ENCODE measurements at places on chromosomes 7 and 10.

- no peak for DNase-seq
These were observed 5.8 kb upstream of the CYP3A7 start for GRCh38 chr7:99740573-99741440.

GRCh38 chr10:591646-592045 is 97.8 kb downstream of the DIP2C start:
- DNase-seq: no peak

- no peak for DNase-seq
These were observed 233.6 kb downstream of the SEMA3D start for GRCh38 chr7:84953234-84953633.

DNA sequence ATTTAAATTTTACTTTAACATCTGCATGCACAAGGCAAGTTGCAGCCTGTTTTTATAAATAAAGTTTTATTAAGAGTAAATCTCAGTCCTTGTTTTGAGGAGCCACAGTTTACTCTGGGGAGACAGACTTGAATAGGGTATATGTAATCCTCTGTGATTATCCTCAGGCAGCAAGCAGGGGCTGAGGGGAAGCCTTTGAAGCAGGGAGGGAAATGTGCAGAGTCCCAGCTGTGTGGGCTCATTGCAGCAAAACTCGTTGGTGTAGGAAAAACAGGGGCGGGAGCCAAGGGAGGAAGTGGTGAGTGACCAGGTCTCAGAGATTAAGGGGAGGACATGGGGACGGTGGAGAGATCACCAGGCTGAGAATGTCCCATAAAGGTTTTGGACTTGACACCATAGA is 34.3 kb upstream of the SMC3 start:
- DNase-seq: no peak

DNA sequence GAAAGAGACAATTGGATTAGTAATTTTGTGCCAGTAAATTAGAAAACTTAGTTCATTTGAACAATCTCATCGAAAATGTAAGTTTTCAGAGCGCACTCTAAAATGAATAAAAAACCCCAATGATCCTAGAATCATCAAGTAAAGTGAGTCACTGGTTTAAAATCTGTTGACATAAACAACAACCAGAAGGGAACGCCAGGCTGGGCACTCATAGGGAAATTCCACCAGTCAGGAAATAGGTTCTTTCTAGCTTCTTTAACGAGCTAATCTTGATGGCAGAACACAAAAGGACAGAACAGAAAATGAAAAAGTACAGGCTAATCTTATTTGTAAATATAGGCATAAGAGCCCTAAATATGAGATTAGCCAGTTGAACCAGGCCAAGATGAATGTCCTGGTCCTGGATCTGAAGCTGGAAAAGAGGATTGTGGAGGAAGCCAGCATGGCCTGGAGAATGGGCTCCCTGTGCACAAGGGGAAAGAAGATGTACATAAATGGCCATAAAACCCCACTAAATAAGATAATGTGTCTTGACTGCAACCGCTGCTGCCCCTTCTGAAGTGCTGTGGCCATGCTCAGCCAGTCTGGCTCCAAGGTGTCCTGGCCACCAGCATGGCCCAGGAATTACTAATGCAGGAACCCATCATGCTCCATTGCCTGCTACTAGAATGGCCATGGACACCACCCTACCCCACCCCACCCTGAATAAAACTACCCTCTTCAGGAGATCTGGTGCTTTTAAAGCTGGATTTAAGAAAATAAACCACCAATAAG is 114.0 kb downstream of the WDFY4 start:
- no peak for DNase-seq

DNA sequence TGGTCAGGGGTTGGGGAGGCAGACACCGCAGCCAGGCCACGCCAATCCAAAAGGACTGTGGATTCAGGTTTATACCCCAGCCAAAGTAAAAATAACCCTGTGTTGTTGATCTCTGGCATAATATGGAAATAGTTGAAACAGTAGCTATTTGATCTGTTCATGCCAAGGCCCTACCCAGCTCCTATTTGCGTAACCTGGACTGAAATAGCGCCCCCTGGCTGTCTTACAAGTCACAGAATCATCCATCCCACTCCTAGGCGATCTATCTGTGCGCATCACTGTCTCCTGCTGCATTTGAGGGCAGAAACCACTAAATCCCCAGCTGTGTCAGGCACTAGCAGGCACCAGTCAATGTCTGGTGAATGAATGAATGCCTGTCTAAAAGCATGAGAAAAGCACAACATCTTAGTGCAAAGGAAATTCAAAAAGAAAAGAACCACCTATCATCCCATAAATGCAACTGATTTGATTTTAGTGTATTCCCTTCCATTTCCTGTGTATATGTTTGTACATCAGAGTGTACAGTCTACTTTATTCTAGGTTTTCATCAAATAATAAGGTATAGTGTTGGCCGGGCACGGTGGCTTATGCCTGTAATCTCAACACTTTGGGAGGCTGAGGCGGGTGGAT is 160.0 kb downstream of the SLIT1 start:
- peak; percentile 86 for DNase-seq

GRCh38 chr7:112866424-112866823 is 76.2 kb upstream of the TMEM168 start:
- no peak for DNase-seq

- DNase-seq: no peak
These were observed 47.9 kb downstream of the MTERF1 start for GRCh38 chr7:91832493-91833045.

- no peak for DNase-seq
These were observed 198.7 kb downstream of the SKIDA1 start for GRCh38 chr10:21326594-21327288.

DNA sequence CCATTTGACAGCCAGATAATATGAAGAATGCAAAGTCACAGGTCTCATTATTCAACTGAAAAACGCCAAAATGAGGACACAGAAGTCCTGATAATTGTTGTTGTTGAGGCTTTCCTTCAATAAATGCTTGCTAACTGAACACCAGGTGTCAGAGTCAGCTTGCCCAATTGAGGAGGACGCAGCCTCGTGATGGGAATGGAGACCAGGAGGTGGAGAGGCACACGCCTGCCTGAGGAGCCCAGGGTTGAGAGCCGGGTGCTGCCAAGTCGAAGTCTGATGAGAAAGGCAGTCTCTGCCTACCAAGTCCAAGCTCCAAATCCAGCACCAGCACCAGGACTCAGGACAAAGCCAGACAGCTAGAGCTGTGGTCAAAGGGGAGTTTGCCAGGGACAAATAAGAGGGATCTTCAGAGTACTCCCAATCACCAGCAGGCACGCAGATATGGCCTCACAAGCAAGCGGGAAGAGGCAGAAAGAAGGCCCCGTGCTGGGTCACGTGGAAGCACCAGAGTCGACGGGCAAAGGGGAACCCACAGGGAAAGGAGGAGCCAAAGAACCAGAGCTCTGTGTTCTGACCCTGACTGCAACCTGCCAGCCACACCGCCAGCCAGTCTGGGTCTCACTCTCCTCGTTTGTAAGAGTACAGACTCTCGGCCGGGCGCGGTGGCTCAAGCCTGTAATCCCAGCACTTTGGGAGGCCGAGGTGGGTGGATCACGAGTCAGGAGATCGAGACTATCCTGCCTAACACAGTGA is 47.6 kb downstream of the VOPP1 start:
- no peak for DNase-seq

- no peak for DNase-seq
These were observed 3.1 kb downstream of the CYP17A1 start for GRCh38 chr10:102834143-102834542.

GRCh38 chr7:25840209-25840792 is 311.7 kb upstream of the NFE2L3 start:
- peak; percentile 60 for DNase-seq

- peak; percentile 28 for DNase-seq
These were observed 4.4 kb downstream of the IFIT3 start for GRCh38 chr10:89332123-89332633.

DNA sequence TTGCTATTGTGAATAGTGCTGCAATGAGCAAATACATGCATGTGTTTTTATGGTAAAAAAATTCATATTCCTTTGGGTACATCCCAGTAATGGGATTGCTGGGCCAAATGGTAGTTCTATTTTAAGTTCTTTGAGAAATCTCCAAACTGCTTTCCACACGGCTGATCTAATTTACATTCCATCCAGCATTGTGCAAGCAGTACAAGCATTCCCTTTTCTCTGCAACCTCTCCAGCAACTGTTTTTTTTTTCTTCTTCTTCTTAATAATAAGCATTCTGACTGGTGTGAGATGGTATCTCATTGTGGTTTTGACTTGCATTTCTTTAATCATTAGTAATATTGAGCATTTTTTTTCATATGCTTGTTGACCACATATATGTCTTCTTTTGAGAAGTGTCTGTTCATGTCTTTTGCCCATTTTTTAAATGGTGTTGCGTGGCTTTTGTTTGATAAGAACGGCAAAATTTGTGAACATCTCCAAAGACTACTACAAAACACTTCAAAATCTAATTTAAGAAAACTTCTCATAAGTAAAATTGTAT is 136.1 kb upstream of the MYO3A start:
- no peak for DNase-seq

DNA sequence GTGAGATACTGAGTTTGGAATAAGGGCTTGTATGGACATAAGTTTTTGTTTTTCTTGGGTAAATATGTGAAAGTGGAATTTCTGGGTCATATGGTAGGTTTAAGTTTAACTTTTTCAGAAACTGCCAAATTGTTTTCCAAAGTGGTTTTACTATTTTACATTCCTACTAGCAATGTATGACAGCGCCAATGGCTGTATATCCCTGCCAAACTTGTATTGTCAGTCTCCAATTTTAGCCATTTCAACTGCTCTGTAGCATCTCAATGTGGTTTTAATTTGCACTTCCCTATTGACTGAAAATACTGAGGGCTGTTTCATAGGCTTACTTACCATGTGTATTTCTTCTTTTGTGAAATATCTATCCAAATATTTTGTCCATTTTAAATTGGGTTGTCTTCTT is 90.5 kb upstream of the ZNF32 start:
- DNase-seq: no peak

- no peak for DNase-seq
These were observed 33.3 kb downstream of the CDK14 start for GRCh38 chr7:90629297-90629918.

DNA sequence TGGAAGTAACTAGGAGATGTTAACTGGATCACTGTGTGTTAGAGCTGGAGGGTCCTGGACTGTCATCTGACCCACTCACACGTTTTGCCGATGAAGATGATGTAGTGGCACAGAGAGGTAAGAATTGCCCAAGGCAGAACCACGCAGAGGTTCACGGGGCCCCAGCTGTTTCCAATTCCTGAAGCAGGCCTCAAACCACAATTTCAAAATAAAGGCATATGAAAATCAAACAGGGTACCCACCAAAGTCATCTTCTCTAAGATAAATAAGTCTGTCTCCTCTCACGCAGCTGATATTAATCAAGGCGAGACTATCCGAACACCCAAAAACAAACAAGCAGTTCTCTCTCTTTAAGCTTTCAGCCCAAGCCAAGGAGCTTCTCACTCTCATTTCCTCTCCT is 113.3 kb upstream of the JCAD start:
- no peak for DNase-seq

DNA sequence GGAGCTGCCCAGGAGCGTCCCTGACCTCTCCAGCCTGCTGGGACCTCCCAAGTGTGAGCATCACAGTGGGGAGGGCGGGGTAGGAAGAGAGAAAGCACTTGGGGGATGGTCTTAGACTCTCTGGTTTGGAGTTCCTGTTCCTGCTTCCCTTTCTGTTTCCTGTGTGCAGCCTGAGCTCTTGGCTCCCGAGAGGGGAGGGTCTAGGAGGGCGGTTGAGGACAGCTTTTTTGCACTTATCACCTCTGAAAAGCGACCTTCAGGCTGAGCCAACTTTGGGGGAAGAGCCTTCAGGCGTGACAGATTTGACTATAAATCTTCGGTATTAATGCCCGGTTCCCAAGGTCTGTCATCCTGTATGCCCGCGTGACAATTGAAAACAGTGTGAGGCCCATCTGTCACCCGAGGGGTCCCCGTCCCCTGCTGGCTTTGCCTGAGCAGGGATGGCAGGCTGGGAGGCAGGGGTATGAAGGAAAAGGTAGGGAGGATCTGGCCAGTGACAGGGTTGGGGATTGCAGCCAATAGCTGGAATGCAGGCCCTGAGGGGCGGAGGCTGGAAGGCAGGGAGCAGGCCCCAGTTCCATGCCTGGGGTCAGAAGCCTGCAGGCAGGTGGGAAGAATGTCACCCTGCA is 78.6 kb downstream of the CDH23 start:
- peak; percentile 30 for DNase-seq

DNA sequence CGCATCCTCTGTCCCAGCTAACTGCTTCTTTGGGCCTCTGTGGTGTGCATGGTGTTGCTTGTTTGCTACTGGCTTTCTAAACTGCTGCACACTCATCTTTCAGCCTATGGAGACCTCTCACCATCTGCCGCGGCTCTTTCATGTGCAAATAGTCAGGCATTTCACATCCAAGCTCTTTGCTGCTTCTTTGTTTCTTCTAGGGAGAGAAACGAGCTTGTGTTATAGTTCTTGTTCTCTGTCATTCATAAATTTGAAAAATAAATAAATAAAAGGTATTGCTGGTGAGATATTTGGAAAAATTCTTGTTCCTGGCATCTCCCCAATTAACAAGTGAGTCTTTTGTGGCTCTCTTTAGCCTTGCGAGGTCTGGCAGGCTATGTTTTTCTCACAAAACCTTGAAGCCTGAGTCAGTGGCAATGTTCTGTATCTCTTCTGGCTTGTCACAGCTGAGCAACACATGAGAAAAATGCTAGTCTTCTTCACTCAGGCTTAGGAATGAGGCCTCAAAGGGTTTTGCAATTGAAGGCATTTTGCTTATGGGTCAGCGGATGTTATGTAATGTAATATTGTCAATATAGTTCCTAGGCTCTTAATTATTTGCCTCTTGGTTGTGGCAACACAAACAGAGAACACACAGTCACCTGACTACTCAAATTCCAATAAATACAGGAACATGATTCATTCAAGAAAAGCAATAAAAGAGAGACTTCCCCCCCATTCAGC is 274.0 kb downstream of the FRMD4A start:
- DNase-seq: no peak

- DNase-seq: no peak
These were observed 46.9 kb downstream of the EGFR start for GRCh38 chr7:55065511-55066229.

GRCh38 chr7:1845536-1846311 is 175.6 kb downstream of the ELFN1 start:
- no peak for DNase-seq

DNA sequence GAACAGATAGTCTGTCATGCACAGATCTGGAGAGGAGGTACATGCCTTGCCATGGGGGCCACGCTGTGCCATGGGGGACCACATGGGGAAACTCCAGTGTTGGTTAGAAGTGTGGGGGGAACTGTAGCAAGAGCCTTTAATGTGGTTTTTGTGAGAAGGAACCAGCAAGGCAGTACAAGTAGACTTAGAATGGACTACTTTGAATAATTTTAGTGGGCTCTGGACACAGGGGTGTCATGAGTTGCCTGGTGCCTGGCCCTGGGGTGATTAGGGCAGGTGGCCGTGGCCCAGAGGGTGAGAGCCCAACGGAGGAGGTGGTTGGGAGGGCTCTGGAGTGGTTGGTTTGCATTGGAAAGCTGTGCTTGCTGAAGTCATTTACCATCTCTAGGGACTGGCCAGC is 77.2 kb downstream of the CXCL12 start:
- no peak for DNase-seq

Measured in testis (tissue), 5 donors.